Stimulated activated CD8-positive, alpha-beta memory T cell treated with anti-CD3 and anti-CD28 coated beads, Interleukin-4, amount 100 ng/mL, for 48 hours (primary cell): ENCODE measurements at places on chromosomes 13 and 19.

DNA sequence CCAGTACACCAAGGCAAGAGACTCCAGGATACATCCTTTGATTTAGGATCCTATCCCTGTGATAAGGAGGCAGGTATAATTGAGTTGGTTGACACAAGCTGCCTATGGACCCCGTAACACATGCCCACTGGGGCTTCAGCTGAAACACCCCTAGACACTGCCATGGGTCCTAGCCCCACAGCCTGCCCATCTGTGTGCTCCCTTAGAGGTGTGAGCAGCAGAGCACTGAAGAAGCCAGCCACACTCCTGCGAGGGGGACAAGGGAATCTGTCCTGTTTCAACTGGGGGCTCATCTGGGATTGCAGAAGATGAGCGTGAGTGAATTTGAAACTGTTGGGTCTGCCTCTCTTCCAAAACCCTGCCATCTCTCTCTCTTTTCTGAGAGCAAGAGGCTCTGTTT is 385.9 kb upstream of the SLITRK6 start:
- DNase-seq, result no peak

- DNase-seq, result no peak
Observed at GRCh38 chr13:48602296-48603016, 51.3 kb upstream of the CYSLTR2 start.

GRCh38 chr19:29413435-29413834 is 112.4 kb upstream of the VSTM2B start:
- DNase-seq, result no peak

DNA sequence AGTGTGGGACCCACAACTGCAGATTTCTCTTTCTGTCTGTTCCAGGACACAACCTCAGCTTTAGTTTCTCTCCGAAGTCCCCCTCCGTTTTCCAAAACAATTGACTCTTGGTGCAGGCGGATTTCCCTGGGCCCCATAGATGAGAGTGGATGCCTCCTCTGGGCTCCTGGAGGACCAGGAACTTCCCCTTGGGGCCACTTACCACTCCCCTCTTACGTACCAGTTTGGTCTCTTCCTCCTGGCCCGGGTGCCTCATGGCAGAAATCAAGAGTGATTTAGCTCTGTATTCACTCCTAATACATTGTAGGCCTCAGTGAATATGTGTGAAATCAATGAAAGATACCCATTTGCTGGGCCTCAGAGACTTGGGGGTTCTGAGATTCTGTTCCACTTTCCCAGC is 34.4 kb downstream of the PPP2R1A start:
- DNase-seq, result no peak

DNA sequence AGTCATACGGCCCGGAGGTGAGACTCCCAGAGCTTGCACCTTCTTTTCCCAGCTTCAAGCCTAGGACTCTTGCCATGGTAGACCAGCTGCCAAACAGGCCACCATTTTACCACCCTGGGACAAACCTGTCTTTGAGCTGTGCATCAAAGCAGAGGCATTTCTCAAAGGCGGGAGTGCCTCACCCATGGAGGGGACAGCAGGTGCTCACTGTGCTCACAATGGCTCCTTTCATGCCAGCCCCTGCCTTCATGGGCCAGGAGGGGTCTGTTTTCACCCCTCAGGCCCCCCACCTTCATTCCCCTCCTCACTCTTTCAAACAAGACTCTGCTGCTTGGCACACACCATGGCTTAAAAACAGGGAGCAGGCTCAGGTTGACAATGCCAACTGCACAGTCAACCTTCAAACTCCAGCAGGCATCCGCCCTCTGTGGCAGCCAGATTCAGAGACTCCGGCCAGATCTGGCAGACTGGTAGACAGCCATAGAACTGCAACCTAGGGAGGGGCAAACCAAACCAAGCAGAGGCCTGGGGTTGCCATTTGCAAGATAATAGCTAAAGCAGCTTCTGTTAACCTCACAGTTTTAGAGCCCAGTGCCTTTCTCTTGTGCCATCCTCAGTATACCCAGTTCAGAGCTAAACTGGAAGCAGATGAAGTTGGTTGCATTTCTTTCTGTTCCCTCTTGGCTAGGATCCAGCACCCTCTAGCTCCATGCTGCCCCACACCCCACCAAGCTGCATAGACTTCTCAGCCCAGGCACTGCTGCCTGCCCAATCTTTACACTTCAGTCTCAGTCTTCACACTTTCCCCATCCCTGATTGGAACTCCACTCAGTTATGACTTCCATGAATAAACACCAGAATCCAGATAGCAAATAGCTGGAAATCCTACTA is 93.9 kb upstream of the SPATA13 start:
- DNase-seq, result no peak

GRCh38 chr13:22220151-22221135 is 549.6 kb downstream of the FGF9 start:
- no peak for DNase-seq
